ENCODE measurements at places on chromosomes 16 and 17.

DNA sequence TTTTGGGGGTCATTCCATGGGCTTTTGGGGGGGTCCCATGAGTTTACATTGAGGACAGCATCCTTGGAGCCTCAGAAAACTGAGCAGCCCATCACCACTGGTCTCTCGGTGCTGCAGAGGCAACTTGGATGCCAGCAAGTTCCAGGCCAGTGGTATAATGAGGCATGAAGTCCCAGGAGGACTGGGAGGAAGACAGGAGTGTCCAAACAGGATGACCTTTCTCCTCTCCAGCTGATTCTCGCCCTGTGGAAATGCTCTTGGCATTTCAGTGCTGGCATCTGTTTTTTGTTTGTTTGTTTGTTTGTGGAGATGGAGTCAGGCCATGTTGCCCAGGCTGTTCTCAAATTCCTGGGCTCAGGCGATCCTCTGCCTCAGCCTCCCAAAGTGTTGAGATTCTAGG, 347.6 kb downstream of the SNX29 start:
- no peak overlapping the region for H3K4me3 ChIP-seq
- H3K27ac ChIP-seq: no peak overlapping the region
- H3K36me3 ChIP-seq: no peaks in the 10 kb centered on the region
- no peaks in the 10 kb centered on the region for H3K27me3 ChIP-seq
- no peak for DNase-seq

- DNase-seq: no peak
- no peaks in the 10 kb centered on the region for H3K27me3 ChIP-seq
- no peaks in the 10 kb centered on the region for H3K4me1 ChIP-seq
- H3K4me3 ChIP-seq: no peak overlapping the region
- H3K36me3 ChIP-seq: no peaks in the 10 kb centered on the region
Observed at GRCh38 chr16:21057875-21058274, 92.8 kb downstream of the DNAH3 start.

GRCh38 chr17:74239172-74239571, 25.8 kb downstream of the TTYH2 start:
- peak; percentile 73 for DNase-seq
- no peaks in the 10 kb centered on the region for H3K4me1 ChIP-seq
- H3K36me3 ChIP-seq: no peaks in the 10 kb centered on the region
- H3K27me3 ChIP-seq: no peaks in the 10 kb centered on the region

- no peaks in the 10 kb centered on the region for H3K27me3 ChIP-seq
- H3K4me3 ChIP-seq: no peak overlapping the region
- no peaks in the 10 kb centered on the region for H3K4me1 ChIP-seq
- H3K27ac ChIP-seq: no peak overlapping the region
- no peak for DNase-seq
Observed at GRCh38 chr17:68182011-68182306, 65.9 kb upstream of the AMZ2 start.

- no peak for DNase-seq
- no peak overlapping the region for H3K4me3 ChIP-seq
- no peak overlapping the region for H3K27ac ChIP-seq
- H3K27me3 ChIP-seq: no peaks in the 10 kb centered on the region
- H3K4me1 ChIP-seq: no peaks in the 10 kb centered on the region
Observed at GRCh38 chr16:24571096-24571495, 31.7 kb downstream of the RBBP6 start.

DNA sequence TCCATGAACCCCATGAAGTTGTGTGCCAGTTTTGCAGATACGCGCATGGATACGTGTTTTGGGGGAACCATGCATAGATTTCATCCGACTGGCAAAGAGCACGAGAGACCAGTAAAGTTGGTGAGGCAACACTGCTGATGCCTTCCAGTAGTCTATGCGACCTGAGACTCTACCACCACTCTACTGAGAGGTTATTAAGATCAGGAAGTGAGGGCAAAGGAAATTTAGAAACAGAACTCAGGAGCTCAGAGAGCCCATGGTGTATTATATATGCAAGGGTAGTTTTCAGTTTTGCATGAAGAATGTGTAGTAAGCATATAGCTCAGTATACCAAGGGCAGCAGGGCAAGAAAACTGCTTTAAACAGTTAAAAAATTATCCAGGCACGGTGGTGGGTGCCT, 4.2 kb downstream of the SLX4 start:
- DNase-seq: no peak
- no peak overlapping the region for H3K27ac ChIP-seq
- H3K36me3 ChIP-seq: peaks cover 23% of the 10 kb centered on the region
- H3K27me3 ChIP-seq: no peaks in the 10 kb centered on the region
- H3K4me3 ChIP-seq: no peak overlapping the region
- H3K4me1 ChIP-seq: peaks cover 3% of the 10 kb centered on the region

DNA sequence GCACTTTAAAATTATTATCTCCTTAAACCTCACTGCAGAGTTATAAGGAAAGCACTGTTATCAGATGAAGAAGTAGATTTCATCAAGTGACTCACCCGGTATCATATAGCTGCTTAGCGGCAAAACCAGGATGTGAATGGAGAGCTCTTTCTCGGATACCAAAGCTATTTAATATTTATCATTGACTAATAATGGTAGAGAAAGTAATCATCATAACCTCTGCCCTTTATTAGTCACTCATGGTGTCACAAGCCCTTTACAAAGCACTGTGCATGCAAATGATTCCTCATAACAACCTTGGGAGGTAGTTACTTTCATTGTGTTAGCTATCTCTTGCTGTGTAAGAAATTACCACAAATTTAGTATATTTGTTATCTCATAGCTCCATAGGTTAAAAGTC, 592.9 kb downstream of the MAF start:
- DNase-seq: no peak
- H3K4me3 ChIP-seq: no peak overlapping the region
- no peaks in the 10 kb centered on the region for H3K27me3 ChIP-seq
- H3K4me1 ChIP-seq: no peaks in the 10 kb centered on the region
- no peaks in the 10 kb centered on the region for H3K36me3 ChIP-seq

DNA sequence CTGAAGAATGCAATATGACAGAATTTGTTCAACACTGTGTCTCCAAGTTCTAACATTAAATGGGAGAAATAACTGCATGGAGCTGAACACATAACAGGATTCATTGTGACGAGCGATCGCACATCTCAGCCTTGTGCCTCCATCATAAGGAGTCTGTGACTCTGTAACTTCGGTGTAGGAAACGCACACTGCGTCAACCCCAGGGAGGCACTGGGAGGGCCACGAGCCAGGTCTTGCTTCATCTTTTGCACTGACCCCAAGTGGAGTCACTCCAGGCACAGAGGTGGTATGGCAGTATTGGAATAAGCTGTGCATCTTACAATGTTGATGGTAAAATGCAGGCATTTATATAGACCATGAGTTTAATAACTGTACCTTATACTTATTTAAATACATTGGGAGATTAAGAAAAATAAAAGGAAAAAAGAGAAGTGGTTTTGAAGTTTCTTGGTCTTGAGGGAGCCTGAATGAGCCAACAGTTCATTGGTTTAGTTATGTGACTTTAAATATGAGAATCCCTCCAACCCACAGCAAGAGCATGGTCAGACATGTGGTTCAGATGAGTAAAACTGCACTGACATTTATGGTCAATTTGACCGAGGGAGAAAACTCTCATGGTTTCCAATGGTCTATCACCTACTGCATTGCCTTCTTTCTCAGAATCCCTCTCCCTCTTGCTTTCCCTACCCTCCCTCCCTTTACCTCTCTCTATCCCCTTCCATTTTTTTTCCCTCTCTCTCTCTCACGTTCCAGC, 5.7 kb upstream of the PMP22 start:
- no peaks in the 10 kb centered on the region for H3K4me1 ChIP-seq
- peak; percentile 51 for DNase-seq
- no peak overlapping the region for H3K4me3 ChIP-seq
- no peaks in the 10 kb centered on the region for H3K36me3 ChIP-seq
- no peak overlapping the region for H3K27ac ChIP-seq
- no peaks in the 10 kb centered on the region for H3K27me3 ChIP-seq

DNA sequence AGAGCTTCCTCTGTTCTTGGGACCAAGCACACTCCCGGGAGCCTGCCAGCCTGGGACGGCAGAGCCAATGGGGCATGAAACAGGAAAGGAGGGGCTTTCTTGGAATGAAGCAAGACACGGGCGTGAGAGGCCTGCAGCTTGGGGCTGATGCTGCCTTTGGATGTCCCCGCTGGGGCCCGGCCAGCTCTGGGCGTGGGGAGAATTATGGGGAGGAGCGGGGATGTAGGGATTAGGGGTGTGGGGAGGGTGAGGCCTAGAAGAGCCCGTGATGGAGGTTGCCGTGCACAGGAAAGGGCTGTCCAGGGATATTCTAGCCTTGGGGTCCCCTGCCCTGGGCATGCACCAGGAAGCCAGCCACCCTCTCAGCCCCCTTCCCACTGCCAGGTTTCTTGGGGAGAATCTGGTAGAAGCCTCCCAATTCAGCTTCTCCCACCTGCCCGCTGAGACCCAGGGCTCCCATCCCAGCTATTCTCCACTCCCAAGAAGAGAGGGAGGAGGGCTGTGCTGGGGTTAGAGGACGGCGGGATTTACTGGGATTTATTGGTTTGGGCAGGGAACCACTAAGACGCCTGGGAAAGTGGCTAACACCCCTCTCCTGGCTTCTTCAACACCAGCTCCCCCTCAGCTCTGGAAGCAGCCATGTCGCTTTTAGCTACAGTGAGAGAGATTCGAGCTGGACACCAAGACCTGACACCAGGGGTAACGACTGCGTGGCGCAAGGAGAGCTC, 20.0 kb upstream of the NXPH3 start:
- peak; percentile 53 for DNase-seq
- H3K27ac ChIP-seq: no peak overlapping the region
- H3K27me3 ChIP-seq: no peaks in the 10 kb centered on the region
- peaks cover 2% of the 10 kb centered on the region for H3K4me1 ChIP-seq

DNA sequence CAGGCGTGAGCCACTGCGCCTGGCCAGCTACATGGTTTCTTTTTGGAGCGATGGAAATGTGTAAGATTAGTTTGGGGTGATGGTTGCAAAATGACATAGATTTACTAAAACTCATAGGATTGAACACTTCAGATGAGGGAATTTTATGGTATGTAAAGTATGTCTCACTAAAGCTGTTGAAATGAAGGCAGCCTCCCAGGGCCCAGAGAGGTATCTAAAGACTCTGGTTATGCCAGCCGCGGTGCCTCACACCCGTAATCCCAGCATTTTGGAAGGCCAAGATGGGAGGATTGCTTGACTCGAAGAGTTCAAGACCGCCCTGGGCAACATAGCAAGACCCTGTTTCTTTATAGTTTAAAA, 254.9 kb downstream of the PARN start:
- no peaks in the 10 kb centered on the region for H3K4me1 ChIP-seq
- no peak overlapping the region for H3K4me3 ChIP-seq
- DNase-seq: no peak
- H3K36me3 ChIP-seq: no peaks in the 10 kb centered on the region

DNA sequence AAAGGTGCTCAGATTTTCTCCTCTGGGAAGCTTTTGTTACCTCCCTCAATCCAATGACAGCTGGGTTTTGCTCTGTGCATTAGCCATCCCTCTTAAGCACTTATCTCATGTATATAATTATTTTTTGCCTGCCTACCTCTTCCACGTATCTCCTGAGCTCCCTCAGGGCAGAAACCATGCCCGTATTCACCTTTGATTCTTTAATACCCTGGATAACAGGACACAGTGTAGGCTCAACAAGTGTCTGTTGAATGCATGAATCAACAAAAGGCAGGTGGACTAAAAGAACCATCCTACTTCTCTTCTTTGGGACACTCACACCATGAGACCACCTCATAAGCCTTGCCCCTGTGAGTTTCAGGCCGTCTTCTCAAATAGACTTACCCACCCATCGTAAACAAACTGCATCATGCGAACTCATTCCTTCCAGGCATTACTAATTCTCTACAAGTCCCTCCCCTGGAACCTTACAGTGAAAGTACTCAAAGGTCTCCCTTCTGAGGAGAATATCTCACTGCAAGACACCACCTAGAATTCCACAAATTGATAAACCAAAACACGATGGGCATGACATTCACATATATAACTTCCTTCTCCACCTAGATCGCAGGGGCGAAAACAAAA, 3.2 kb downstream of the ARHGAP17 start:
- DNase-seq: no peak
- no peak overlapping the region for H3K4me3 ChIP-seq
- H3K36me3 ChIP-seq: no peaks in the 10 kb centered on the region
- H3K4me1 ChIP-seq: peaks cover 11% of the 10 kb centered on the region
- H3K27me3 ChIP-seq: no peaks in the 10 kb centered on the region
- peak overlapping the region; percentile 95 for H3K27ac ChIP-seq

DNA sequence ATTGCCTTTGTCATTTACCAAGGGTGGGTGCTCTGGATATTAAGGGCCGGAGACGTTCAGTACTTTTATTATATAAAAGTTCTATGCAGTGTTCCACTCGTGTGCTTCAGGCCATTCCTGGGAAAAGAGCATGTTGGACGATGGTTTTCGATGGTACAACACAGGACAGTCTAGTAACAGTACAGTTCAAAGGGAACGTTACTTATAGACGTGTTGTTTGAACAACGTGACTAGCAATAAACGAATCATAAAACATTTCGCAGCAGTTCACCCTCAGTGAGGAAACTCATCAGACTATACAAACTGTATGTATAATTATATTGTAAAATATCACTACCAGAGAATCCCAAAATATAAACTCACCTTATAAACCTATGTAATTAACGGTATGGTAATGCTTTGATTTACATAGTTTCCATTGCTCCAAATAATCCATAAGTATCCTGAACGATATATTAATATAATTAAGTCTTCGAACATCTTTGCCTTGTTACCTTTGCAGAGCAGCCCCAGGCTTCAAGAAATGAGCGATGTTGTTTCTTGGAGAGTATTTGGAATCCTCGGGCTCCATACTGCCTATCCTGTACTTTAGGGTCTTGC, 589 bp downstream of the NMT1 start:
- H3K4me3 ChIP-seq: peak overlapping the region; percentile 84
- H3K36me3 ChIP-seq: no peaks in the 10 kb centered on the region
- H3K27ac ChIP-seq: peak overlapping the region; percentile 94
- H3K27me3 ChIP-seq: no peaks in the 10 kb centered on the region
- H3K4me1 ChIP-seq: peaks cover 41% of the 10 kb centered on the region

DNA sequence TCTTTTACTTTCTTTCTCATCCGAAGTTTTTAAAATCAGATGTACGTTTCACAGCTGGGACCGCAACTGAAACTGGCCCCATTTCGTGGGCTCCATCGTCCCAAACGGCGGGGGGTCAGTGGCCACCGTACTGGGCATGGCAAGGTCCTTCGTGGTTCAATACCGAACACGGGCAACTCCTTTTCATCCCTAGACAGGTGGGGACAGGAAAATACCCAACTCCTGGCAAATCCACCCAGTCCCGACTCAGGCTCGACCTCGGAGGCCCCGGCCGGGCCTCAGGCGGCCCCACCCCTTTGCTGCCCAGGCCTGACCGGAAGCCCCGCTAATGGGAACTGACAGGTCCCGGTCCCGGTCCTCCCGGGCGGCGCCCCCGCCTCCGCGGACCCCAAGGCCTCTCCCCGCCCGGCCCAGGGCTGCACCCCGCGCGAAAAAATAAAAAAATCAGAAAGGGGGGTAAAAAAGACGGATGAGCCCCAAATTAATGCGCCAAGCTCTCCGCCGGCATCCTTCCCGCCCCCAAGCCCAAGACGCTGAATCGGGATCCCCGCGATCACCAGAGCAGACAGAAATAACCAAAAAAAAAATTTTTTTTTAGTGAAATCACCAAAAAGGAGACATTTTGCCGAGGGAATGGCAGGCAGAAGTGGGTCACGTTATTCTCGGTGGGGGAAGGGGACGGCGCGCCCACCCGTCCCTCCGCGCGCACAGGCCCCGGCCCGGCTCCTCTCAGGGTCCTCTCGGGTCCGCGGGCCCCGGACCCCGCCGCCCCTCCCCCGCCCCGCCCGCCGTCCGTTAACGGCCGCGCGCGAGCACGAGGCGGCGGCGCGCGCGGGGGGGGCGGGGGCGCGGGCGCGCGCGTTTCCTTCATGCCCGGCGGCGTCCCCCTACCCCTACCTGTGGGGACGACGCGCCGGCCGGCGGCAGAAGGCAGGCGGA, 562 bp downstream of the ZC3H7A start:
- DNase-seq: no peak
- H3K27ac ChIP-seq: peak overlapping the region; percentile 95
- H3K4me1 ChIP-seq: peaks cover 51% of the 10 kb centered on the region
- no peaks in the 10 kb centered on the region for H3K36me3 ChIP-seq

All from ascending aorta (tissue), 2 donors.